Activated T-helper 1 cell treated with anti-CD3 and anti-CD28 coated beads, Interleukin-12 subunit alpha, Interleukin-12 subunit beta, Interleukin-2, Interleukin-4 antibody, amounts not matched to agents 30 ng/mL and 10 ng/mL and 1 ng/mL, durations not matched to agents 14 hours and 24 hours and 36 hours (primary cell): ENCODE measurements at places on chromosomes 3 and 15. TPM values are rescaled to one million over a fixed set of nuclear protein-coding genes. Genes with fewer than 3 reads are reported as not detected.

- no peak for DNase-seq
These were observed 1.7 kb downstream of the GLYCTK start for GRCh38 chr3:52289338-52289746.

DNA sequence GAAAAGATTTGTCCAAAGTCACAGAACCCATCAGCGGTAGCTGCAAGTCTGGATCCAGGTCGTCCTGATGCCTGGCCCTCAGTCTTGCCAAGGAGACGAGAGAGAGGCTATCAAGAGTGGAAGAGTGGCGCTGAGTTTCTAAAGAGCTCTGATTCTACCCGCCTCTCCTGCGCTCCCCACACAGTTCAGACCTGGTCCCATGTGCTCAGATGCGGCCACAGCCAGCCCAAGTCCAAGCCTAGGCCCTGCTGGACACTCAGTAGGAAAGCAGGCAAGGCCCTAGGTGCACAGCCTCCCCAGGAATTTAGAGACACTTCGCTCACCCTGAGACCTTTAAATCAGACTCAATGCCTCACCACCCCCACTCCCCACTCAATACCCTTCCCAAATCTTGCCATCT, 32.4 kb downstream of the CCDC12 start:
- no peak for DNase-seq

- DNase-seq = no peak
These were observed 3.9 kb downstream of the MEGF11 start for GRCh38 chr15:66249605-66250174.

DNA sequence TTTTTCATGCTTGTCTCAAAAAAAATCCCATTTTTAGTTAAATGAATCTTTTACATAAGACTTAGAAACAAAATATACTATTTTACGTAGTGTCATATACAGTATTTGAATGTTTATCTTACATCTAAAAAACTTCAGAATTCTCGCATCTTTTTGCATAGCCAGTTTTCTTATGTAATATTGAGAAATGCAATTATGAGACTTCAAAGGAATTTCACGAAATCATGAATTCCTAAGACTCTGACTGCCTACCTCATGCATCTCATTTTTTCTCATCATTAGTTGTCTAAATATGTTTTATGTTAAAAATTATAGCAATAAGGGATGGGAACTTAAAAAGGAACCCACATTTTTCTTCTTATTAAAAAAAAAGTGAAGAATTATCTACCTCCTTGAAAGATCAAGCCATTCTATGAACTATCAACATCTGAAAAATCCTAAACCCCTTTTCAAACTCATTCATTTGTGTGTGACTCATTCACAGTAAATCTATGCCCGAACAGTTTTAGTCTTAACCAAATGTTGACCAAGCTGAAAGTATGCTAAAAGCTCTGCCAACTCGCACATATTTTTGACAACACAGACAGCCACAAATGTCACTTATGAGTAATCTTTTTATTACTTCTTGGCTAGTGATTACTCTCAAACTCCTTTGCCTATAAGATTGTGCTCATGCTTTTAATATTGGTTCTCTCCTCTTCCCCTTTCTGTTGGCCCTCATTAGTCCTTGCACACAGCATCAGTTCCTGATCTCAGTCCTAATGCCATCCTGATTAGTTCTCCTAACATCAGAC, 115.9 kb downstream of the DCLK3 start:
- no peak for DNase-seq

DNA sequence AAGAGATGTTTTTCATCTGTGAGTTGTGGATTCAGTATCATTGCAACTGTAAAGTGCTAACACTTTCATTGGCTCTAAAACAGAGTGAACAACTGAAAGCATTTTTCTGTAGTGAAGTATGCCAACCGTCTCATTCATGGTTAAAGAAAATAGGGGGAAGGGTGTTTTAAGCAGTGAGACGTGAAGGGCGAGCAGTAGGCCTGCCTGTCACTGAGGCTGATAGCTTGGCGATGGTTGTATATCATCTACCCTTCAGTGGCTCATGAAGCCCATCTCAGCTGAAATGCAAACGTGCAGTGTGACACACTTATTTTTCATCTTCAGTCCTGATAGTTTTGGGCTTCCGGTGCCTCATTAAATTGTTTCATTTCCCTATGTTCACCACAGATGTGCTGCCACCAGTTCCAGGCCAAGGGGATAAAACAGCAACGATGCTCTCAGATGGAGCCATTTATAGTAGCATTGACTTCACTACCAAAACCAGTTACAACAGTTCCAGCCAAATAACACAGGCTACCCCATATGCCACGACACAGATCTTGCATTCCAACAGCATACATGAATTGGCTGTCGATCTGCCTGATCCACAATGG, 562.0 kb downstream of the ROBO2 start:
- no peak for DNase-seq

DNA sequence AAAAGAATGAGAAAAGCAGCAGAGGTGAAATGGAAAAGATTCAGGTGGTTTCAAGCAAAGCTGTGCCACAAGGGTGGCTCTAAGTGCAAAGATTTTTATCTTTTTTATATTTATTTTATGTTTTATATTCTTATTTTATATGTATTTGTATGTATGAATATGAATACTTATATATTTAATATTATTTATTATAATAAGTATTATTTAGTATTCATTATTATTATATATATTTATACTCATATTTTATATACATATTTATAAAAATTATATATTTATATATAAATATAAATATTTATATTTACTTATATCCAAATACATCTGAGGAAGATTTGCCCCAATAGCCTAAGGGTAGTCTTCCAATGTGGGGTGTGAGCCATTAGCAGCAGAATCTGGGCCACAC, 1002.0 kb downstream of the CADM2 start:
- no peak for DNase-seq

DNA sequence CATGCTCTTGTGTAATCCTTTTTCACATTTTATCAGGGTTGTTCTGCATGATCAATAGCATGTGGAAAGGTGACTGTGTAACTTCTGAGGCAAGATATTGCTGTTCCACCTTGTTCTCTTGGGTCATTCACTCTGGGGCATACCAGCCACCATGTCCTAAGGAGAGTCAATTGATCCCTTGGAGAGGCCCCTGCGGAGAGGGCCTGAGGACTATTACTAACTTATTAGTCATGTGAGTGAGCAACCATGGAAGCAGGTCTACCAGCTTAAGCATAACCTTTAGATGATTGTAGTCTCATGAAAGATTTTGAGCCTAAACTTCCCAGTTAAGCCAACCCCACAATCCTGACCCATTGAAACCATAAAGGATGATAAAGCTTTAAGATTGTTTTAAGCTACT, 22.0 kb upstream of the COL6A5 start:
- no peak for DNase-seq

DNA sequence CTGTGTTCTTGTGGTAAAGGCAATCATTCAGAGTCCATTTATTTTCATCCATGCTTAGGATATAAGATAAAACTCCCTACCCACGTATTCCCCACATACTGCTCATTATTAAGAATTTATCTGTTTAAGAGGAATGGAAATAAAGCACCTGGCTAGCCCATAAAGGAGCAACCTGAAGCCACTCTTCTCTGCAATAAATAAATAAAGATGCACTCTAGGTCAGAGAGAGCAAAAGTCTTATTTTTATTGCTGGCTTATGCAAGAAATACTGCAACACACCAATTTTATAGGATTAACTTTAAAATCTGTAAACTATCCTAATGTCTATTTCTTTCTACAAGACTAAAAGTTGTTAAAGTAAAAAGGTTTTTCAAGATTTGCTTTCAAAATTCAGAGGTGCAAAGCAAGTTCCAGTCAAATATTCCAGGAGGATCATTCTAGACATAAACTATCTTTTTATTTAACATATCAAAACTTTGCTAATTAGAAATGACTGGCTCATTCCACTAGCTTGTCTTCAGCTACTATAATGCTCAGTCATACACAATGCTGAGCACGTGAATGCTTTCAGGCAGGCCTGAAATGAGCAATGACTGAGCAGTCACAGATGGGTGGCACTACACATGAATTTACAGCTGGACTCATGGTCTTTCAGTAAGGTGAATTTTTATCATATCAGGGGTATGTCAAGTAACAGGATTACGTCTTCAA, 7.1 kb downstream of the TJP1 start:
- DNase-seq = no peak

DNA sequence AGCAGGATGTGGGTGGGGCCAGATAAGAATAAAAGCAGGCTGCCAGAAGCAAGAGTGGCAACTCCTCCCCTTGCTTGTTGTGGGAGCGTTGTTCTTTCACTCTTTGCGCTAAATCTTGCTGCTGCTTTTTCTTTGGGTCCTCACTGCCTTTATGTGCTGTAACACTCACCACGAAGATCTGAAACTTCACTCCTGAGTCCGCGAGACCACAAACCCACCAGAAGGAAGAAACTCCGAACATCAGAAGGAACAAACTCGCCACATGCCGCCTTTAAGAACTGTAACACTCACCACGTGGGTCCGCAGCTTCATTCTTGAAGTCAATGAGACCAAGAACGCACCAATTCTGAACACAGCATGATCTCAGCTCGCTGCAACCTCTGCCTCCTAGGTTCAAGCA, 72.9 kb downstream of the IL12A start:
- no peak for DNase-seq

GRCh38 chr3:194098081-194098842, 37.7 kb upstream of the HES1 start:
- DNase-seq = no peak

DNA sequence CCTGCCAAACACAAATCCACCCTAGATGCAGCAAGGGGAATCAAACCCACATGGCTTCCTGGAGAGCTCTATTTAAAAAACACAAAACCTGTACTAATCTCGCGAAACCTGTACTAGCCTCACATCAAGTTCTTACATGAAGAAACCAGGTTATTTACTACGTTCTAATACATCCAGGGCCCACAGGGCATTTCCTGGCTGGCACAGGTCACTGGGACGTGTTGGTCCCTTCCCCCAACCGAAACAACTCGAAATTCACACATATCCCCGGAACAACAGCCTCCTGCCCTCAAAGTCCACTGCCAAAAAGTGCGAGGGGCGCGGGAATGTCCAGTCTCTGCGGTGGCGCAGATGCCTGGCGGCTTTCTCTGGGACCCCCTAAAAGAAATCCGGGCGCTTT, 955 bp downstream of the CDCP1 start:
- DNase-seq = no peak

DNA sequence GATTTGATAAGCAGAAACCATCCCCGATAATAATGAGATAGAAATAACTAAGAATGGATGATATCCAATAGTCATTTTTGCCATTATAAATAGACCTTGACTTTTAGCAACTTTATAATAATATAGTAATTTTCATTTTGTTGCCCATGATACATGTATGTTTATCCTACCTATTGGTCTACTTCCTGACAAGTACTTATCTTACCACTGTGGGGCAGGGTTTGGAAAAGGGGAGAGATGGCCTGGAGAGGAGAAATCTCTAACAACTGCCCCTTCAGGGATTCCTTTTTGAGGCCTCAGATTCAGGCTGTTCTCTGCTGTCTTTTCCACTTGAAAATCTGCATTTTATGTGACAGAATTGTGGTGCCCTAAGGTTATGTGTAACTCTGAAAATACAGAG, 42.2 kb downstream of the FAM98B start:
- no peak for DNase-seq

GRCh38 chr3:149274220-149274619, 52.6 kb upstream of the CP start:
- DNase-seq = no peak

GRCh38 chr15:74240002-74240568, 4.0 kb downstream of the CCDC33 start:
- DNase-seq = no peak

GRCh38 chr15:80275961-80276360, 23.9 kb upstream of the CTXND1 start:
- no peak for DNase-seq

The AGBL1 gene
- not detected in 2 replicates for total RNA-seq

The MEIS2 gene
- not detected in 2 replicates for total RNA-seq

The BSN gene
- total RNA-seq = 0.13 and 0.34 TPM in 2 replicates

The MST1 gene
- 6.5 and 8.2 TPM in 2 replicates for total RNA-seq
